ENCODE measurements at places on chromosomes 7 and 10.

- no peak for DNase-seq
Observed at GRCh38 chr10:17229717-17229966, 1.6 kb downstream of the VIM start.

- no peak for DNase-seq
Observed at GRCh38 chr7:159051916-159052315, 92.8 kb downstream of the VIPR2 start.

DNA sequence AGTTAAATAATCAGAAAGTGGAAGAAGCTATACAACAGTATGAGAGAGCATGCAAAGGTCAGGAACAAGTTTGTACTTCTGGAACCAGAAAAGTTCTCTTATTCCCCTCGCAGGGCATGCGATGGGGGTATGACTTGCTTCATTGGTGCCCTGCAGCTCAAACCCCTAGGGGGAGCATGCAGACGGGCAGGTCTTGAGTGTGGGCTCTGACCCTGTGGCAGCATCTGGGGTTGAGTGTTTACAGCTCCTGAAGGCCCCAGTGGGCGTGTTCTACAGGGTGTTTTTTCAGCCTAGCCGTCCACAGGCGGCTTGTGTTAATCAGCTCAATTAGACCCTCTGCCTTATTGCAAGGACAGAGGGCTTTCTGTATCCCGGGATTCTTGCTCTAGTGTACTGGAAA is 44.5 kb downstream of the KIF20B start:
- no peak for DNase-seq

DNA sequence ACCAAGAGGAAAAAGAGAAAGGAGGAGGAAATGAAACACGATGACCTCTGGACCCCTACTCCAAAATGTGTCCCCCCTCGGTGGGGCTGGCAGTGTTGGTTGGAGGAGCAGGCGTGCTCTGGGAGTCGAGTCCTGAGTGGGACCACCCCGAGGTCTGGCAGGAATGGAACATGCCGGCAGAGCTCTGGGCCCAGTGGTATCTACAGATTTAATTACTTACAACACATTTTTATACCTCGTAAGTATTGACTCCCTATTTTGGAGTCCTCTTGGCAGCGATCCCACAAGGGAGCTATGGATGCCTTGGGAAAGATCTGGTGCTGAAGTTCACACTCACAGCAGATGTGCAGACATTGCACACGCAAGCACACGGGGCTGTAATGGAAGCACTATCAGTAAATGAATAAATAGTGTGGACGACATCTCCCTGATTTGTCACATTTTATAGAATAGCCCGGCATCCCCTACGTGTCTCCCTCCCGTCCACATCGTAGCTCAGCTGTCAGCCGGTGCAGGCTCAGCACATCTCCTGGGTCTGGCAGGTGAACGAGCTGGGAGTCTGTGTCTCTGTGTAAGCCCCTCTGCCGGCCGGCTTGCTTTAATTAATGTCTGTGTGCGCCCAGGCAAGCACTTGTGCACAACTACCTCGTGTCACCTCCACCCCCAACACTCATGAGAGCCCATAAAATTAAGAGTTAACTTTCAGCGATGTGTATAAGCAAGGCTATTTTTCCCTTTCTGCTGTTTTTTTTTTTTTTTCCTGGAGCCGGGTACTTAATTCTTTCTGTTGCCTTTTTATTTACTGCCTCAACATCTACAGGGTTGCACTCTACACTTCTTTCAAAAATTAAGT is 603.2 kb downstream of the LRMDA start:
- no peak for DNase-seq

DNA sequence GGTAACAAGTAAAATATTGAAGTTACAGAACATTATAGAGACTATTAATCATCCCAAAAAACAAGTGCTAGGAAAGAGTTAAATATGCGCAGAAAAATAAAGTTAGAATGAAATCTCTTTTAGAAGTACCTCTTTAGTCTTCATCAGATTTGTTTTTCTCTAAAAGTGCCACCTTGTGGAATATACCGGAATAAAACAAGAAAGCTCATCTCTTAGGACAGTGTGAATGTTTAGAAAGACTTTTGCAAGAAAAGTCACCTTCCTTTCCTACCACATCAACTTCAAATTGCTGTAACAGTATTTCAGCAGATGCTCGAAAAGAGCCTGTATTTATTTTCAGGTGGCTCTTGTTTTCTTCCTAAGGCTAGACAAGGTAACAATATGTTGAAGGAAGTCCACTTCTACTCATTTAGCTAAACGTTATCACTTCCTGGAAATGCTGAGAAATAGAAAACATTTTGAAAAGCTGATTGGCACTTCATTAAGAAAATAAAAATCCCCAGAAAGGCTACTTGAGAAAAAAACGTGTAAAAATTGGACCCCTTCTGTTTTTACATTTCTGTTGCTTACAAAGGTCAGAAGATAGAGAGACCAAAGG is 19.8 kb upstream of the FAM133B start:
- DNase-seq = no peak

GRCh38 chr10:101670635-101671034 is 24.3 kb downstream of the FBXW4 start:
- DNase-seq = no peak

DNA sequence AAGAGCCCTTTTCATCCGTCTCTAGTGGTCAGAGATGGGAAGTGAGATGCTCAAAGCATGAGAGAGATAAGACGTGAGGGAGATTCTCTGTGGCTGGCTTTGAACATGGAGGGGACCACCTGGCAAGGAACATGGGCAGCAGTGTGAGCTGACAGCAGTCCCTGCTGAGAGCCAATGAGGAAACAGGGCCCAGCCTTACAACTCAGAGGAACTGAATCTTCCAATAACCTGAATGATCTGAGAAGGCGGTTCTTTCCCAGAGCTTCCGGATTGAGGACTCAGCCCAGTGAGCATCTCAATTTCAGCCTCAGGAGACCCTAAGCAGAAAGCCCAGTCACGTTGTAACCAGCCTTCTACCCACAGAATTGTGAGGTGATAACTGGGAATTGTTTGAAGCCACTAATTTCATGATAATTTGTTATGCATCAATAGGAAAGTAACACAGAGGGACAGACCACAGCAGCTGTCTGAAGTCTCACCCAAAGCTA is 33.9 kb upstream of the IKZF1 start:
- no peak for DNase-seq

GRCh38 chr10:103278862-103279298 is 1.9 kb downstream of the INA start:
- DNase-seq = no peak

DNA sequence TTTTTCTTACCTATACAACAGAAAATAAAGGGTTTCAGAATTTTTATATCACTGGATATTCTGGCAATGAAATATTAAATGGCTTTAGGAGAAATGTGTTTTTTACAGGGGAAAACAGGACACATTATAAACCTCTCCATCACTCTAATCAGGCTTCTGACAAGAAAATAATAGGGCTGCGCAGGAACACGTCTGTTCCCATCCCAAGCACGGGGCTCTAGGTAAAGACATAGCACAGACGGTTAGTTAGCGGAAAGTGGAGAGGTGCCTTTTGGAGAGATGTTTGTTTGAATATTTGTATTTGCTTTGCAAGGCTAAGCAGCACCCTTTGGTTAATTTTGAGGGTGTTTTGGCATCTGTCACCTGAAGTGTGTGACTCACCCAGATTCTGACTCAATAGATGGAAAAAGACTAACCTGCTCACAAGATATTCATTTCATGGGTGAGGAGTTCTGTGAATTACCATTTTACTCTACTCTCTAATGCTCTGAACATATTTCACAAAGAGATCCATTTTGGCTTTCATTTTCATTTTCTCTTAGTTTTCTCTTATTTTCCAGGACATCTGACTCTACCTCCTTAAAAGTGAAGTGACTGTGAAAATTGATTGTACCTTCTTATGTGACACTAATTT is 174.5 kb upstream of the AKR1E2 start:
- no peak for DNase-seq

GRCh38 chr10:113278221-113278620 is 274.6 kb upstream of the HABP2 start:
- DNase-seq = no peak

- DNase-seq = no peak
Observed at GRCh38 chr10:63409465-63410027, 56.2 kb downstream of the JMJD1C start.

DNA sequence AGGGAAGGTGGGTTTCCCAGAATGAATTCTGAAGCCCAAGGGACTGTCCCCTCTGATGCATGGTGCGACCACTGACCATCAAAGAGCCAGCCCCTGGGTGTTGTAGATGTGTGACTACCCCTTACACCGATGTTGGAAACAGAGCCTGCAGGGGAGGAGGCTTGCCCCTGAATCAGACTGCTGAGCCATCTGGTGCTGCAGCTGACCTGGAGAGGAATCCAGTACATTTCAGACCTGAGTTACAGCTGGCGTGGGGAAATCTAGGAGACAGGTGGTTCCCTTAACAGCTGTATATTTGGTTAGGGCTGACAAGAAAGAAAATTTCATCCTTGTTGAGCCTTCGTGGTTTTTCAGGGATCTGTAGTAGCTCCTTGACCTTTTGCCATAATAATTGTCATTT is 195.5 kb downstream of the CELF2 start:
- no peak for DNase-seq

DNA sequence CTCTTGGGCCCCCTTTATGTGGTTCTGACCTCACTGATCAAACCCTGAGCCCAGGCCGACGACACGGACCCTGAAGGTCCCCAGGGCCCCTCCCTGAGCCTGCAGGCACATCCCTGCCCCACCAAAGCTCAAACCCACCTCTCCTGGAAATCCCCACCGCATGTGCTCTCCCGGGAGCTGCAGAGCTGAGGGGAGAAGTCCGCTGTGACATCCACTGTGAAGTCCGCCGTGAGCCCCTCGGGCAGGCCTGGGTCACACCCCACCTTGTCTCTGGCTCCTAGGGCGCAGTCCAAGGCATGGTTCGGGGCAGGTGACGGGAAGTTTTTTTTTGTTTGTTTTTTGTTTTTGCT is 100.2 kb downstream of the MICALL2 start:
- no peak for DNase-seq

GRCh38 chr7:7418997-7419396 is 116.7 kb downstream of the COL28A1 start:
- DNase-seq = no peak

GRCh38 chr7:12690041-12690878 is 2.8 kb downstream of the ARL4A start:
- DNase-seq = no peak

- no peak for DNase-seq
Observed at GRCh38 chr10:3043512-3044368, 23.6 kb upstream of the PFKP start.

DNA sequence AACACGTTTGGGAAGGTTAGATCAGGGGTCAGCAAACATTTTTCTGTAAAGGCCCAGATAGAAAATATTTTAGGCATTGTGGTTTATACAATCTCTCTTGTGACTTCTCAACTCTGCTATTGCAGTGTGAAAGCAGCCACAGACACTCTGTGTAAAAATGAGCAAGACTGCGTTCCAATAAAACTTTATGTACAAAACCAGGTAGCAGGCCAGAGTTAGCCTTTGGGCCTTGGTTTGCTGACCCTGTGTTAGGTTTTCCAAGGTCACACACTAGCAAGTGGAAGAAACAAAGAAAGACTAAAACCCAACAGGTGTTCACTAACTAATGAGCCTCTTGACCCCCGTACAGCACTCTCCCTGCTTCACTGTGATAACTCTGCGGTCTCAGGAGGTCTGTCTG is 14.9 kb upstream of the PAXIP1 start:
- DNase-seq = no peak

DNA sequence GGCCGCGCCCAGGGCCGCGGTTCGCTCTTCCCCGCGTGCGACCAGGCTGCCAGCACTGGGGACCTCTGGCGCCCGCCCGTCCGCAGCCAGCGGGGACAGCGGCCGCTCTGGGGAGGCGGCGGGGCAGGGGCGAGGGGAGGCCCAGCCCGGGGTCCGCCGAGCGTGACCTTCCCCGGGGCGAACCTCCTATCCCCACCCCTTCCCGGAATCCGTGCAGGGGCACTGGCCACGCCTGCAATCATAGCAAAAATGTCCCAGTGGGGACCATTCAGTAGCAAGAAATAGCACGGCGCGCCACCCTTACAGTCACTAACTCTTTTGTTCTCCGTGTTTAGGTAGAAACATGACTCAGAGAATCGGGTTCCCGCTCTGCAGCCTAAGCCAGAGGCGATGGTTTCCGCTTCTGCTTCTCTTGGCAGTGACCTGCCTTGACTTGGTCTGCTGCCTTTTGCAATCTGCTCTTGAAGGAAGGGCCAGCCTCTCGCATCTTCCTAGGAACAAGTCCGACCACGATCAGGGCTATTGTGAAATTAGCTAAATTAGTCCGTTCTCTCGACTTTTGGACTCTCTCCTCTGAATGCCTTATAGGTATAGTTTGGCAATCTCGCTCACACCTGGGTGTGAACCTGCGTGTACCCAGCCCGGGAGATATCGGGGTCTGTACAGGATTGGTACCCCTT is 79.3 kb upstream of the ACBD5 start:
- peak; percentile 72 for DNase-seq

DNA sequence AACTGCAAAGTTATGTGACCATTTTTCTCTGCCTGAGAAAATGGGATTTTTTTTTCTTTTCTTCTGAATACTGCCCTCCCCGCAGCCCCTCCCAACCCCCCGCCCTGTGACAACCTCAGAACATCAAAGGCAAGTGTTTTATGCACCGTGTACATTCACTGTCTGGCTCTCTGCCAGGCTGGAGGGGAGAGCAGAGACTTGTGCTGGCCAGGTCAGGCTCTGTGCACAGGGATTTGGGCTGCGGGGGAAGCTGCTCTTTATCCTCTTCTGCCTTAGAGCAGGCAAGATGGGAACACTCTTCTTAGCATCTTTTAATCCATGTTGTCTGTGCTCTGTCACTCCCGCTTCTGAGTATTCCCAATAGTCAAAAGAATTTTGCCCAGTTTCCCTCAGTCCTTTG is 195.1 kb downstream of the CCSER2 start:
- no peak for DNase-seq

DNA sequence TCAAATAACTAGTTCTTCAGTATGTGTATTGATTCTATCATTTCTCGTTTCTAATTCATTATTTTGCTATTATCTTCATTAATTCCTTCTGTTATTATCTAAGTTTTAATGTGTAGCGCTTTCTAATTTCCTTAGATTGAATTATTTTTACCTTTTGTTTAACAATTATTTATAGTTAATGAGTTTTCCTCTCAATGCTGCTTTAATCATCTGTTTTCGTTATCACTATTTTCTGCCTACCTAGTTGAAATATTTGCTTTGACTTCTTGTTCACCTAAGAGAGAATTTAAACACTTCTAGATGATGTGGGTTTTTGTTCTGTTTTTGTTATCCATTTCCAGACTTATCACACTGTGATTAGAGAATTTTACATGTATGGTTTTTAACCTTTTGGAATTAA is 37.5 kb upstream of the MTPN start:
- no peak for DNase-seq

DNA sequence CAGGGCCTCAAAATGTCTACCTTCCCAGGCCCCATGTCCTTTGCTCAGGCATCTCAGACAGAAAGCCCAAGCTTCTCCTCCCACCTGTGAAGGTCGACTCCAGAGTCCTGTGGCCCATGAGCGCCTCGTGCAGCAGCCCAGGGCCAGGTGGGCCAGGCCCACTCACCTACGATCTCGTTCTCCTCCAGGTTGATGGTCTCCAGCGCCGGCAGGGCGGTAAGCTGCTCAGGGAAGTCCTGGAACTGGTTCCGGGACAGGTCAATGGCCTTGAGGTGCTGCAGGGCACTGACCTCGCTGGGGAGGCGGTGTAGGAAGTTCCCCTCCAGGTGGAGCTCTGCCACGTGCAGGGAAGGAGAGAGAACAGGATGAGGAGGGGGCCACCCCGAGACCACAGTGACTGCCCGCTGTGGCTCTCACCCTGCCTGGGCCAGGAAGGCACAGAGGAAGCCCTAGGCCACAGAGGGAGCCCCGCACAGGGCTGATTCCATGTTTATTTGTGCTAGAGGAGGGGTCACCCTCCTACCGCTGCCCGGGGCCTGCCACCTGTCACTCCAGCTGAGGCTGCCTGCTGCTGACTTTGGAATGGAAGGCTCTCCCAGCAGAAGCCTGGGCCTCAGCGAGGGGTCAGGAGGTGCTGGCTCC is 40.0 kb upstream of the NPFFR1 start:
- peak; percentile 89 for DNase-seq
